ENCODE measurements at places on chromosomes 1 and 21. TPM values are rescaled to one million over a fixed set of nuclear protein-coding genes. Genes with fewer than 3 reads are reported as not detected.

The CLCNKB gene
- 0.63 TPM for total RNA-seq

The C1orf115 gene
- total RNA-seq, result 28.3 TPM

The PRDM16 gene
- 29.3 TPM for total RNA-seq

The C4BPB gene
- total RNA-seq, result 4.1 TPM

The FBLIM1 gene
- 534 TPM for total RNA-seq

Measured in mucosa of gallbladder (tissue), 1 donor.